ENCODE measurements at places on chromosomes 11 and 22. TPM values are rescaled to one million over a fixed set of nuclear protein-coding genes. Genes with fewer than 3 reads are reported as not detected.

- no peak overlapping the region for H3K4me3 ChIP-seq
- no peaks in the 10 kb centered on the region for H3K4me1 ChIP-seq
- H3K27ac ChIP-seq, result no peak overlapping the region
- peaks cover 25% of the 10 kb centered on the region for H3K36me3 ChIP-seq
- no peak for DNase-seq
These were observed 54.8 kb downstream of the TMEM135 start for GRCh38 chr11:87092567-87092966.

DNA sequence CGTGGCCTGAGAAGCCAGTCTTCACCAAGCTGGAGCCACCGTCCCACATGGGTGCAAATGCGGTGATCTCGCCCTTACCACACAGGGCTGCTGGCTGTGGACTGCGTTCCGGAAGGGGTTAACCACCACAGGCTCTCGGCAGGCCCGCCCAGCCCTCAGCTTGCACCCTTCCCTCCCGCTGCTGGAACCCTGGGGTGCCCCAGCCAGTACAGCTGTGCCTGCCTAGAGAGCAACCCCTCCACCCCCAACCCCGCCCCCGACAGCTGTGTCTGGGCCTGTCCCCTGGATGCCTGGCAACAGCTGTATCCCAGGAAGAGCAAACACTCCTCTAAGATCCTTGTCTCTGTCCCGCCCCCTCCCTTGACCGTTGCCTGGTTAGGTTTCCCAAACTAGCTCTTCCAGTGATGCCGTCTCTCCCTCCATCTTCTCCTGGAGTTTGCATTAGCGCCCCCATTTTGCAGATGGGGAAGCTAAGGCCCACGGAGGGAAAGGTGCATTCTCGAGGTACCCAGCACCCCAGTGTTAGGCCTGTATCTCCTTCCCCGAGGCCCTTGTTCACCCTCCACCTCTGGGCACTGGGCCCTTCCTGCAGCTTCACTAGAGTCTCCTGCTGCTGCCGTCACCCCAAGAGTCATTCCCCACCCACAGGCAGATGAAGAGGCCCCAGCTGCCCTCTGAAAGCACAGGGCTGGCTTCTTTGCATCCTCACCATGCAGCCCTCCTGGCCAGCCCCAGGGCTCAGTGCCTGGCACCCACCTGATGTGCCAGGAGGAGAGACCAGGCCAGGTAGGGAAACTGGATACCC is 12.6 kb upstream of the COX8A start:
- H3K4me3 ChIP-seq, result no peak overlapping the region
- H3K4me1 ChIP-seq, result peaks cover 3% of the 10 kb centered on the region
- no peaks in the 10 kb centered on the region for H3K27me3 ChIP-seq
- H3K27ac ChIP-seq, result no peak overlapping the region
- no peak for DNase-seq

- H3K4me3 ChIP-seq, result peak within 1 kb of the TSS; percentile 49
- H3K36me3 ChIP-seq, result no peaks in the 10 kb centered on the region
- H3K27me3 ChIP-seq, result peaks cover 6% of the 10 kb centered on the region
- peak within 1 kb of the TSS; percentile 32 for H3K27ac ChIP-seq
- peak; percentile 70 for DNase-seq
- peaks cover 22% of the 10 kb centered on the region for H3K4me1 ChIP-seq
These were observed at the start of gene ARHGEF17 for GRCh38 chr11:73308003-73308960. Gene ARHGEF17, plus strand, starts transcription at chr11:73308276. Its CDS starts 363 bp downstream, at chr11:73308639.

DNA sequence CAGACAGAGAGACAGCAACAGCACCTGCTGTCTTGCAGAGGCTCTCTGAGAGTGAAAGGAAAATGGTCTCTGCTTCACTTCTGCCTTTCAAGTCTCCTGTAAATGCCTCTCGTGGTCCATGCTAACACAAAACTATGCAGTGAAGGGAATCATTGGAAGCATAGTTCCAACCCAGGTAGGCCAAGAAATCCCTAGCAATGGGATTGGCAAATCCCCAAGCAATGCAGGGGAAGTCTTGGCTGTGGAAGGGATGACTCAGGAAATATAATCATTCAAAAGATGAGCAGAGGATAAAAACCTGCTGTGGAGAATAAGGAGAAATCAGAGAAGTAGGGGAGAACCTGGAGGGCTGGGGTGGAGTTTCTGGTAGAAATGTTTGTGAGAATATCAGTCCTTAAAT is 216.1 kb upstream of the ZBED5 start:
- no peak overlapping the region for H3K27ac ChIP-seq
- H3K36me3 ChIP-seq, result no peaks in the 10 kb centered on the region
- no peak overlapping the region for H3K4me3 ChIP-seq
- no peak for DNase-seq
- peaks cover 28% of the 10 kb centered on the region for H3K27me3 ChIP-seq

Gene KIF18A
- 22.5 TPM for total RNA-seq

Gene STK33
- not detected for total RNA-seq

Gene GDPD4
- not detected for total RNA-seq

- peaks cover 6% of the 10 kb centered on the region for H3K4me1 ChIP-seq
- DNase-seq, result no peak
- no peaks in the 10 kb centered on the region for H3K36me3 ChIP-seq
- H3K27me3 ChIP-seq, result no peaks in the 10 kb centered on the region
- no peak overlapping the region for H3K27ac ChIP-seq
These were observed 44.2 kb downstream of the ARFGAP2 start for GRCh38 chr11:47132490-47132889.

- H3K27me3 ChIP-seq, result no peaks in the 10 kb centered on the region
- H3K4me3 ChIP-seq, result no peak overlapping the region
- H3K27ac ChIP-seq, result no peak overlapping the region
- H3K4me1 ChIP-seq, result no peaks in the 10 kb centered on the region
- no peaks in the 10 kb centered on the region for H3K36me3 ChIP-seq
These were observed 165.2 kb upstream of the RAG2 start for GRCh38 chr11:36763187-36763586.

GRCh38 chr11:64340671-64341335 is 799 bp downstream of the CCDC88B start:
- no peaks in the 10 kb centered on the region for H3K36me3 ChIP-seq
- peaks cover 64% of the 10 kb centered on the region for H3K4me1 ChIP-seq
- peak overlapping the region; percentile 28 for H3K4me3 ChIP-seq
- no peaks in the 10 kb centered on the region for H3K27me3 ChIP-seq
- DNase-seq, result peak; percentile 78
- H3K27ac ChIP-seq, result no peak overlapping the region

DNA sequence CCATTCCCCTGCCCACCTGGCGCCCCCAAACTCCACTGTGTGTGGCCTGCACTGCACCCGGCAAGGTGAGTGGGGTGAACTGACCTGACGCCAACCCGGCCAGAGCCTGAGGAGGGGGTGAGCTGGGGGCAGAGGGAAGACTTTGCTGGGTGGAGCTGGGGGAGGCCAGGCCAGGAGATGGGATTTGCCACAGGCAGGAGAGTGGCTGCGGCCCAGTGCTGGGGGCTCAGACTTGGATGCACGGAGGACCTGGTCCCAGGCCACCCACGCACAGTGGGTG is 17.8 kb upstream of the FLRT1 start:
- H3K4me3 ChIP-seq, result no peak overlapping the region
- no peak for DNase-seq
- no peaks in the 10 kb centered on the region for H3K27me3 ChIP-seq
- no peaks in the 10 kb centered on the region for H3K36me3 ChIP-seq

Gene C11orf42
- not detected for total RNA-seq

GRCh38 chr11:2521733-2522630 is 77.2 kb downstream of the KCNQ1 start:
- no peak overlapping the region for H3K27ac ChIP-seq
- H3K27me3 ChIP-seq, result peaks cover 37% of the 10 kb centered on the region
- no peak for DNase-seq
- H3K4me3 ChIP-seq, result no peak overlapping the region
- no peaks in the 10 kb centered on the region for H3K36me3 ChIP-seq

- peak overlapping the region; percentile 15 for H3K4me3 ChIP-seq
- no peaks in the 10 kb centered on the region for H3K36me3 ChIP-seq
- H3K27me3 ChIP-seq, result peaks cover 35% of the 10 kb centered on the region
- no peak overlapping the region for H3K27ac ChIP-seq
- DNase-seq, result peak; percentile 61
- no peaks in the 10 kb centered on the region for H3K4me1 ChIP-seq
These were observed 100.3 kb upstream of the AKIP1 start for GRCh38 chr11:8810540-8811301.

Gene OR51I1
- 7.2 TPM for total RNA-seq

DNA sequence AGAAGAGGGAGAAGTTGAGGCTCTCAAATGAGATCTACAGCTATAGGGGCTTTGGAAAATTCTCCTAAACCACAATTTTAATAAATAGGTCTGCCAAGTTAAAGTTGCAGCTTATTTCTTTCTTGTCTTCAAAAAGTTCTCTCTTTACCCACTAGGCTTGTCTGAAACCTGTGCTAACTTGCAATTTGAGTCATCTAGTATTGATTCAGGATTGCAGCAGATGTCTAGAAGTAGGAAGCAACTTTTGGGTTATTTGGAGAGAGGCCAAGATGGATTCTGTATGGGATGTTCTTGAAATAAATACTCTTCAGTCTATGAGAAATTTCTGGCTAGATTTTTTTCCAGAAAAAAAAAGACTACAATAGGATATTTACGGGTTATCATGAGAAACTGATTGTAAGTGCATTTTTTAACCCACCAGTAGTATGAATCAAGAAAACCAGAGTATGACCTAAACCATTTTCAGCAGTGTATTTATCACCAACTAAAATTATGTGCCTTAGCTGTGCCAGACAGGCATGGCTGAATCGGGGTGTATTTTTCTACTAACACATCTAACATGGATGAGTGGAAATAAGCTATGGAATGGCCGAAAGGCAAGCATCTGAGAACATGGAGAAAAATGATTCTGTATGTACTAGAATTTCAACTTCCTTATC is 4.9 kb upstream of the RAB38 start:
- H3K36me3 ChIP-seq, result no peaks in the 10 kb centered on the region
- no peaks in the 10 kb centered on the region for H3K4me1 ChIP-seq
- no peak overlapping the region for H3K4me3 ChIP-seq
- no peaks in the 10 kb centered on the region for H3K27me3 ChIP-seq
- no peak for DNase-seq

Gene EFCAB6
- total RNA-seq, result not detected

DNA sequence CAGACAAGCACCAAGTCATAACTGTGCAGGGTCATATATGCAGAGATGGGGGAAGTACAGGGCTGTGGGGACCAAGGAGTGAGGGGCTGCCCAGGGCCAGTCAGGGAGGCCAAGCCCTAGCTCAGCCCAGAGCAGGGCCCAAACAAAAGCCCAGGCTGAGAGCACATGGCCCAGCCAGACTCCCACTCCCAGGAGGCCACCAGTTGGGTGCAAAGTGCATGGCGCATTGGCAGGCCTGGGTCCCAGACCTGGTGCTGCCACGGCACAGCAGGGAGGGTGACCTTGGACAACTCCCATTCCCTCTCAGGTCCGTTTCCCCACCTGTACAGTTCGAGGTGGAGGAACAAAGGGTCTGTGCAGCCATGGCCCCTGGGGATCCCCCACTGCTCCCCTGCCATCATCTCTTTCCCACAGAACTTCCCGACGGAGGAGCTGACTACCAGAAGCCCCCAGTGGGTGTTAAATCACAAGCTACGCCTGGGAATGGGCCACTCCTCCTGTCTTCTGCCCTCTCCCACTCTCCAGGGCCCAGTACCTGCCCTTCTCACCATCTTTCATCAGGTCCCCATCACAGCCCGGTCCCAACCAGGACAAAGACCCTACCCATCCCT is 608 bp downstream of the NIPSNAP1 start:
- no peak for DNase-seq
- H3K27me3 ChIP-seq, result no peaks in the 10 kb centered on the region
- H3K4me1 ChIP-seq, result peaks cover 15% of the 10 kb centered on the region
- H3K36me3 ChIP-seq, result peaks cover 7% of the 10 kb centered on the region

Gene XPNPEP3
- 18.6 TPM for total RNA-seq

GRCh38 chr11:9772218-9772617 is 108.3 kb downstream of the SWAP70 start:
- H3K27me3 ChIP-seq, result no peaks in the 10 kb centered on the region
- H3K27ac ChIP-seq, result no peak overlapping the region
- H3K4me1 ChIP-seq, result no peaks in the 10 kb centered on the region
- H3K36me3 ChIP-seq, result no peaks in the 10 kb centered on the region
- H3K4me3 ChIP-seq, result no peak overlapping the region

Gene DLG2
- total RNA-seq, result 1.2 TPM

DNA sequence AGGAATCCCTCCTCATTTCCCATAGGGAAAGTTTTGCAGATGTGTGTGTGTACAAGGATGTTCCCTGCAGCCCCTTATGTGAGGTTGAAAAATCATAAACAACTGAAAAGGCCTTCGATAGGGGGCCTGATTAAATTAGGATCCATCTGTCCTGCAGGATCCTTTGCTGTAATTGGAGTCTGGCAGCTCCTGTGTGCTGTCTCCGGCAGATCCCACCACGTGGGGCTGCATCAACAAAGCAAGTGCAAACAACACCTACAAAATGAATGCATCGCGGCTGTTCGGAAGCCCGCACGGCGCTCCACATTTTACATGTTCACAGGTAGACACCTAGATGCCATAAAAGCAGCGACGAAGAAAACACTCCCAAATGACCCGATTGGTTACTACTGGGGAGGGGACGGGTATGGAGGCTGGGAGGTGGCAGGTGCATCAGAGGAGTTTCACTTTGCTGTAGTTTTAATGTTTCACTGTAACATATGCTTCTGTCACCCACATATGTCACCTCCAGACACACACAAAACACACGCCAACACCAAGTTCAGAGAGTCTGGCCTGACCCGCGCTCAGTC is 52.2 kb downstream of the NFAM1 start:
- H3K27me3 ChIP-seq, result no peaks in the 10 kb centered on the region
- no peak overlapping the region for H3K4me3 ChIP-seq
- no peaks in the 10 kb centered on the region for H3K36me3 ChIP-seq
- no peak for DNase-seq

Gene CELSR1
- total RNA-seq, result 0.04 TPM

Gene HIPK3
- total RNA-seq, result 16.7 TPM

Gene YPEL1
- total RNA-seq, result 0.54 TPM

DNA sequence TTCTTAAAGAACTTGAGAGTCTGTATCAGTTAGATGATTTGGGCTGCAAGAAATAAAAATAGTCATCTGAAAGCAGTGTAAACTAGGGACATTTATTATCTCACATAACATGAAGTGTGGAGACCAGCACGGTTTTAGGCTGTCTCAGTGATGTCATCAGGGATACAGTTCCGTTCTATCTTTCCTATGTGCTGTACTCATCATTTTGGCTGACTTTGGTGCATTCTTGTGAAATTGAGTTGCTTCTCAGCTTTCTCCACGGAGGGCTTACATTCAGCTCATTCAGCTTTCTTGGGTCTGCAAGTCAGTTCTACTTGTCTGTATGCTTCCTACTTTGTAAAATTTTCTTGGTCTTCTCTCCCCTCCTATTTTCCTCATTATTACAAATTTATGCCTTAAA is 51.8 kb upstream of the LIN7C start:
- H3K27me3 ChIP-seq, result no peaks in the 10 kb centered on the region
- no peak overlapping the region for H3K4me3 ChIP-seq
- H3K4me1 ChIP-seq, result no peaks in the 10 kb centered on the region
- DNase-seq, result no peak
- H3K27ac ChIP-seq, result no peak overlapping the region

GRCh38 chr22:37211866-37212173 is 457 bp downstream of the SSTR3 start:
- no peaks in the 10 kb centered on the region for H3K36me3 ChIP-seq
- no peak overlapping the region for H3K27ac ChIP-seq
- DNase-seq, result no peak

Gene ANGPTL5
- not detected for total RNA-seq

Gene TMPRSS13
- 0.34 TPM for total RNA-seq

Gene CHRDL2
- total RNA-seq, result not detected

GRCh38 chr22:39932918-39933649 is 27.1 kb upstream of the TMA7B start:
- peak; percentile 71 for DNase-seq
- H3K36me3 ChIP-seq, result no peaks in the 10 kb centered on the region
- no peaks in the 10 kb centered on the region for H3K27me3 ChIP-seq
- H3K4me3 ChIP-seq, result no peak overlapping the region
- H3K4me1 ChIP-seq, result peaks cover 57% of the 10 kb centered on the region

All from K562 (cell line).